ENCODE measurements at places on chromosomes 11 and 22. TPM values are rescaled to one million over a fixed set of nuclear protein-coding genes. Genes with fewer than 3 reads are reported as not detected.
A peak's percentile ranks its signal among the peaks of the same experiment; 100 is the strongest.

Gene ASPHD2
- 2.1 TPM for total RNA-seq

DNA sequence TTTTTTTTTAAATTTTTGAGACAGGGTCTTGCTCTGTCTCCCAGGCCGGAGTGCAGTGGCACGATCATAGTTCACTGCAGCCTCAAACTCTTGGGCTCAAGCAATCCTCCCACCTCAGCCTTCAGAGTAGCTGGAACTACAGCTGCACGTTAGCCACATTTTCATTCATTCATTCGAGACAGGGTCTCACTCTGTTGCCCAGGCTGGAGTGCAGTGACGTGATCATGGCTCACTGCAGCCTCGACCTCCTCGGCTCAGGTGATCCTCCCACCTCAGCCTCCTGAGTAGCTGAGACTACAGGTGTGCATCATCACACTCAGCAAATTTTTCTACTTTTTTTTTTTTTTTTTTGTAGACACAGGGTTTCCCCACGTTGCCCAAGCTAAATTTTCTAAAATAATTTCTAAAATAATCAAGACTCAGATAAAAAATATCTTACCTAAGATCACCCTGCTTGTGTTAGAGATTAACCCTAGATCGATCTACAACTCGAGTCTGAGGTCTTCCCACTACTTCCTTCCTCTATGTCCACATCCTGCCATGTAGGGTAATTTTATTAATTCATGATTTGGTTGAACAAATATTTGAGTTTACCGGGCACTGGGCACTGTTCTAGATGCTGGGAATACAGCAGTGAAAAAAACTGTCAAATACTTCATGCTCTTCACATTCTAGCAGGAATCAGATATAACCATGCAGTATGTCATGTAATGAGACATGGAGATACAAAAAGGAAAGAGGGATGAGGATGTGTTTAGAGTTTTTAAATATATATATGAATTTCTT lies 15.1 kb downstream of the EIF4G2 start:
- no peak for DNase-seq

Gene ZNF74
- total RNA-seq, result 11.5 TPM

GRCh38 chr11:8060801-8061554 lies 20.0 kb upstream of the TUB start:
- DNase-seq, result no peak

DNA sequence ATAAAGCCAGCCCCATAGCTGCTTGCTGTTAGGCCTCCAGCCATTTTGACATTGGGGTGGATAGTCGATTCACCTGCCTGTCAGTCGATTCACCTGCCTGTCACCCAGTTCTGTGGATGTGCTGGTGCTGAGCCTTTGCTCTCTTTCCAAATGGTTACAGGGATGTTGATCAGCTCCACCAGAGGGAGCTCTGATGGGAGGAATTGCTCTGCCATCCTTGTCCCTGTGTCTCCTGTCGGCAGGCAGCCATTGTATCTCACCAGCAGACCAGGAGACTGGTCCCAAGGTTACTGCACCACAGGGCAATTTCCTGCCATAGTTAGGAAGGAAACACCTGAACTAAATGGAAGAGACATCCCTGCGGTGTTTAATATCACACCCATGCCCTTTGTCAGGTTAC lies 6.1 kb downstream of the MPEG1 start:
- peak; percentile 59 for DNase-seq

- no peak for DNase-seq
Observed at GRCh38 chr22:50684986-50685385, 12.4 kb downstream of the SHANK3 start.

Gene VSIG10L2
- total RNA-seq, result not detected

Gene C11orf16
- not detected for total RNA-seq

- DNase-seq, result no peak
Observed at GRCh38 chr22:42630901-42631602, 9.3 kb downstream of the ATP5MGL start.

Gene C1QTNF5
- total RNA-seq, result 7.6 TPM

All from transverse colon (tissue), 4 donors.